ENCODE measurements at places on chromosomes 6 and 20.
A peak's percentile ranks its signal among the peaks of the same experiment; 100 is the strongest.

GRCh38 chr6:32079566-32080290, 29.4 kb downstream of the TNXB start:
- DNase-seq: no peak

DNA sequence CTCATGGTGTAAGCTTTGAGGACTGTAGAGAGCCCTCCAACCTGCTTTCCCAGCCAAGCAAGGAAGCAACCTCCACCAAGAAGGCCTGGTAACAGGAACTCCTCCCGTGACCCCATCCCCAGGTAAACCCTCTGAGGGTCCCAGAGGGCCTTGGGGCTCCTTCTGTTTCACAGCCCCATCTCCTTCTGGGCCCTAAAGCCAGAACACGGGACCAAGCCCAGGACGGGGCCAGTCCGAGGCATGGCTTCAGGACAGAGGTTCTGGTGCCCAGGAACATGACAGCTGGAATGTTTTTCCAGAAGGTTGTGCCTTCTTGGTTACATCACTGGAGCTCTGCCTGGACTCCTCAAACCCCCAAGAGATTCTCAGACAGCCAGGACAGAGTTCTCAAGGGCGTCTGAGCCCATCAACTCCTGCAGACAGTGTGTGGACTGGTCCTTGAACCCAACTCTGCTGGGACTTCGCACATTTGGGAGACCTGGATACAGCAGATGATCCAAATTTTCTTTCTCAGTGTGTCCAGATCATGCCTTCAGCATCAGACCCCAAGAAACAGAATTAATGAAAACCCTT, 43.1 kb downstream of the RRBP1 start:
- no peak for DNase-seq

DNA sequence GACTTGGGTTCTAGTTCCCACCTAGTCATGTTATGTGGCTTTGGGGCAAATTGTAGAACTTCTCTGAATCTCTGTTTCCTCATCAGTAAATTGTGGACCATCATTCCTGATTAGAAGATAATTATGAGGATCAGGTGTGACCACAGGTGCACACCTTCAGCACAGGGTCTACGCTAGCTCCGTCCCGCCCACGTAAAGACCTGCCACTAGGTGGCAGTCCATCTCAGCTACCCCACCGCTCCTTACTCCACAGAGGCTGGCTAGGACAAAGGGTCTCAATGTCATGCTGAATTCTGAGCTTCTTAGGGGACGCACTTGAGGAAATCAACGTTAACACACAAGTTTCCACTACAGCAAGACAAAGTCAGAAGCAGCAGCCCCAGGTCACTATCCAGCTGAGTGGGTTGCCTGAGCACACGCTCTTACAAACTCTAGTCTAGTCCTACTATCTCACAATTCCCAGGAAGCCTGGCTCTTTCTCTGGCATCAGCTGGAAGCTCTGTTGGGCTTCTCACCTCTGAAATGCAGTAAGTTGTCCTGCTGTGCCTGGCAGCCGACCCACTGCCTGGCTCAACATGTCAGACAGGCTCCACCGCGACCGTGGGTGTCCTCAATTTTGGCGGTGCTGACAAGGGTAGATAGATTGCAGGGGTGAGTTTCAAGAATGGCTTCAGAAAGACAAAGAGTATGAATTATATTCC, 2.0 kb upstream of the PLCG1 start:
- no peak for DNase-seq

- DNase-seq: no peak
These were observed 5.6 kb upstream of the ZNF831 start for GRCh38 chr20:59157961-59158541.

DNA sequence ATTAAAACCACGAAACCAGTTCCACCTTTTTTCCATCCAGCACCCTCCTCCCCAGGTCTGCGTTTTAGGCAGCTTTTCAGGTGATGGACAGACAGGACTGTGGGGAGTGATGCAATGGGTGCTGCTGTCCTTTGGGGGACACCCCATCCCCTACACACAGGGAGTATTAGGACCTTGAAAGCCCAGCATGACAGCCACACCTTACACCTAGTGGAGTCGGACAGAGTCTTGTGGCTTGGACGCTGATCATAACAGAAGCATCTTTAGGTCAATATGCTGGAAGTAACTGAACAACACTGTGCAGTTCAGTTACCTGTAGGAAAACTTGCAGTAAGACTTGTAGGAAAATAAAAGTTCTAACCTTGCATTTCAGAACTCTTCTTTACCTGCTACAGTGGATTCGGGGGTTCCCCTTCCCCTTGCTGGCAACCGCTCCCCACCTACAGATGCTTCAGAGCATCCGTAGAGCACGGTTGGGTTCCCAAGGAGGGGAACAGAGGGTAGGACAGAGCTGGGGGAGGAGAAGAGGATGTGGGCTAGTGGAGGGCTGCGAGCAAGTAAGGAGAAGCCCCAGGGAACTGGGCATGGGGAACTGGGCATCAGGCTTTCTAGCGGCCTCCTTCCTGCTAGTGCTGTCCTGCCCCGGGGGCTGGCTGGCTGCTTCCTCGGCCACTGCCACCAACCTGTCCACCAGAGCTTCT, 31.7 kb downstream of the PLEKHG1 start:
- no peak for DNase-seq

- no peak for DNase-seq
These were observed 194.1 kb downstream of the RIMS1 start for GRCh38 chr6:72080260-72080941.

DNA sequence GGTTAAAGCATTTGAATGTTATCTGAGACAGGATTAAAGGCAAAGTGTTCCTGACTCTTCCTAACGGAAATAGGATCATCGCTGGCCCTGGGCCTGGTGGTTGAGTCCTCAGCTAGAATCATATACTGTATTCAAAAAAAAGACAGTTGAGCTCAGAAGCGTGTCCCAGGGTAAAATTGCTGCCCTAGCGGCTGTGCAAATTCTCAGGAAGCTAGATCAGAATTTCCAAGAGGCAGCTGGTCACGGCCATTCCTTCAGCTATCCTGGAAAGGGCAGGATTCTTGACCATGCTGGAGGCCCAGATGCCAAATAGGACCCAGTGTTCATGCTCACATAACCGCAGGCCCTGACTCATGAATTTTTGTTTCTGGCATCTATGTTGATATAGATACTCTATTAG, 67.4 kb downstream of the STMND1 start:
- DNase-seq: no peak

GRCh38 chr6:5249451-5250122, 11.2 kb downstream of the LYRM4 start:
- no peak for DNase-seq

- no peak for DNase-seq
These were observed 81.5 kb downstream of the SULF2 start for GRCh38 chr20:47703748-47704147.

- no peak for DNase-seq
These were observed 277.1 kb downstream of the SYNE1 start for GRCh38 chr6:152360034-152360433.

DNA sequence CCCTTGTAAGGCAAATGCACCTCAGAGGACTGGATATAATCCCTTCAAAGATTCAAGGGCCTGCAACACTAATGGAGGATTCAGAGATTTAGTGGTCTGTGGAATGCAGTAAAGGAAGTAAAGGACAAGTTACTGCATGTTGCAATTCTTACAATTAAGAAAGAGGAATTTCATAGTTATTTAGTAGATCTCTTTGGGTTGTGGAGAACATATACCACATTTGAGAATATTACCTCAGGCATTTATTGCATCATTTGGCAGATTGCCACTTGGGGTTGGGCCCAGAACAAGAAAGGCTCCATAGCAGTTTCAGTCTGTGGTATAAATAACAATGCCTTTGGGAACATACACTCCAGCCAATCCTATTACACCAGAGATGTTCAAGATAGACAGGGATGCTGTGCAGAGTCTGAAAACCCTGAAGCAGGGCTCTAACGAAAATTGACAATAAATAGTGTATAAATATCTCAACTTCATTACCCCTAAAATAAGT, 20.9 kb upstream of the EPM2A start:
- DNase-seq: peak; percentile 88

- no peak for DNase-seq
These were observed 11.2 kb downstream of the SIRPB2 start for GRCh38 chr20:1479831-1480595.

GRCh38 chr6:138428944-138429598, 25.0 kb downstream of the HEBP2 start:
- peak; percentile 24 for DNase-seq

GRCh38 chr6:27772261-27773001, 139.8 kb downstream of the OR2B2 start:
- DNase-seq: peak; percentile 37

DNA sequence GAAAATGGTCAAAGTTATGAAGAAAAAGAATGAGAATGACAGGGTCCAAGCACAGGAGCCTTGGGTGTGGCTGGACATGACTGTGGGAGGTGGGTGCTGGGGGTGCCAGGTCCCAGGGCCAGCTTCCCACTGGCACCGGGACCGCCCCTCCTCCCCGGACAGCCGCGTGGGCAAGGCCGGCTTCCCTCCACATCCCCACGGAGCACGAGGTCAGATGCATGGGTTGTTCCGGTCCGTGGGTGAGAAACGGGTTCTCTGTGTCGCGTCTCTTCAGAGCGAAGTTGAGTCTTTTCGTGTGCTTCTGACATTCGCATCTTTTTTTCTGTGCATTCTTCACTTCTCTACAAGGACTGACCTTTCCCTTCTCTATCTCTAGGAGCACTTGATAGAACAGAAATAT, 30.1 kb downstream of the KIF25 start:
- no peak for DNase-seq

- DNase-seq: no peak
These were observed 51.4 kb upstream of the NUP153 start for GRCh38 chr6:17758119-17758518.

GRCh38 chr20:1150968-1151367, 32.6 kb downstream of the PSMF1 start:
- DNase-seq: no peak

- no peak for DNase-seq
These were observed 47.0 kb downstream of the ZDHHC14 start for GRCh38 chr6:157427969-157428368.

DNA sequence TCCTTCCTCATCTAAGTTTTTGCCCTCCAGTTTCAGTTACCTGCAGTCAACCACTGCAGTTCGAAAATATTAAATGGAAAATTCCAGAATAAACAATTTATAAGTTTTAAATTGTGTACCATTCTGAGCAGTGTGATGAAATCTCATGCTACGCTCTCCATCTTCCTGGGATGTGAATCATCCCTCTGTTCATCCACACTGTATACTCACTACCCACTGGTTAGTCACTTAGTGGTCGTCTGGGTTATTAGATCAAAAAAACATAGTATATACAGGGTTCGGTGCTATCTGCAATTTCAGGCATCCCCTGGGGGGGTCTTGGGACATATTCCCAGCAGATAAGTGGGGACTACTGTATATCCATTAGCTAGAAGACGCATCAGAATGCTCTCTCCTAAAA, 151.9 kb upstream of the SLC22A16 start:
- DNase-seq: peak; percentile 29

DNA sequence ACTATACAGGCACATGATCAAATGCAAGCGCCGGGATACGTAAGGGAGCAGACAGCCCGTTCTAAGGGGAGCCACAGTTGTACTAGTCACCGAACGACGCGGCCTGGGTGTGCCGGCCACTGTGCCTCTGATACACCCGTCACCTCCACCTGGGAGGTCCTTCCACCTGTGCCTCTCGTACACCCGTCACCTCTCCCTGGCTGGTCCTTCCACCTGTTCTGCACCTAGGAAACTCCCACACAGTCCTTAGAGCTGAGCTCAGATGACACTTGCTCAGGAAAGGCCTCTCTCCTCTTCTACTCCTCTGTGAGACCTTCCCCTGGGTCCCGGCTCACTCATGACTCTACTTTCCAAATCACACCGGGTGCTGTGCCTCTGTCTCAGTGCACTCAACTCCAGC, 245.0 kb downstream of the TTLL2 start:
- DNase-seq: no peak

GRCh38 chr6:108193131-108193530, 27.3 kb downstream of the NR2E1 start:
- DNase-seq: no peak

DNA sequence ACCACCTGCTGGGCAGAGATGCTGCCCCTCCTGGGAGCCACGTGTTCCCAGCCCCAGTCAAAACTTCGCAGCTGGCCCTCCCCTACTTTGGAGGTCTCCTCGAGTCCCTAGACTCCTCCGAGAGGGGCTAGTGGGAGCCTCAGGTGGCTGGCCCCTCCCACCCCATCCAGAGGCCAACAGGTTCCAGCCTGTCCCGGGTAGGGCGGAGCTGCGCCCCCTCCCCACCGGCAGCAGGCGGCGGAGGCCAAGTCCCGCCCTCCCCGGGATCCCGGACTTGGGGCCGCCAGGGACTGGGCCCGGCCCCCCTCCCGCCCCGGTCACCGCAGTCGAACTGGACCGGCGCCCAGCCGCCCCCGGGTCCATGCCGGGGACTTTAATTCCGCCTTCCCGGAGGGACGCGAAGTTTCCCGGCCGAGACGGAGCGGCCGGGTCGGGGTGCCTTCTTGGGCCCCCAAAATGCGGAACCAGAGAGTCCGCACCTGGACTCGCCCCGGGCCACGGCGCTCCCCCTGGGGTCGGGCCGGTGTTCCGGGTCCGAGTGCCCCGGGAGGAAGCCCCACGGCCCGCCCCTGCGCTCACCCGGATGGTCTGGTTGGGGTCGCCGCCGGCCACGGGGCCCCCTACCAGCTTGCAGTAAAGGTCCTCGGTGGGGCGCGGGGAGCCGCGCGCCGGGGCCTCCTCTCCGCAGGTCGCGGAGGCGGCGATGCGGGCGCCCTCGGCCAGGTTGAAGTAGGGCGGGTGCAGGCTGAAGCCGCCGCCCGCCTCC, 559 bp downstream of the LAMA5 start:
- no peak for DNase-seq

GRCh38 chr6:150280703-150281102, 88.1 kb upstream of the IYD start:
- no peak for DNase-seq

- DNase-seq: no peak
These were observed 73.5 kb downstream of the ZFP64 start for GRCh38 chr20:52118016-52118623.

DNA sequence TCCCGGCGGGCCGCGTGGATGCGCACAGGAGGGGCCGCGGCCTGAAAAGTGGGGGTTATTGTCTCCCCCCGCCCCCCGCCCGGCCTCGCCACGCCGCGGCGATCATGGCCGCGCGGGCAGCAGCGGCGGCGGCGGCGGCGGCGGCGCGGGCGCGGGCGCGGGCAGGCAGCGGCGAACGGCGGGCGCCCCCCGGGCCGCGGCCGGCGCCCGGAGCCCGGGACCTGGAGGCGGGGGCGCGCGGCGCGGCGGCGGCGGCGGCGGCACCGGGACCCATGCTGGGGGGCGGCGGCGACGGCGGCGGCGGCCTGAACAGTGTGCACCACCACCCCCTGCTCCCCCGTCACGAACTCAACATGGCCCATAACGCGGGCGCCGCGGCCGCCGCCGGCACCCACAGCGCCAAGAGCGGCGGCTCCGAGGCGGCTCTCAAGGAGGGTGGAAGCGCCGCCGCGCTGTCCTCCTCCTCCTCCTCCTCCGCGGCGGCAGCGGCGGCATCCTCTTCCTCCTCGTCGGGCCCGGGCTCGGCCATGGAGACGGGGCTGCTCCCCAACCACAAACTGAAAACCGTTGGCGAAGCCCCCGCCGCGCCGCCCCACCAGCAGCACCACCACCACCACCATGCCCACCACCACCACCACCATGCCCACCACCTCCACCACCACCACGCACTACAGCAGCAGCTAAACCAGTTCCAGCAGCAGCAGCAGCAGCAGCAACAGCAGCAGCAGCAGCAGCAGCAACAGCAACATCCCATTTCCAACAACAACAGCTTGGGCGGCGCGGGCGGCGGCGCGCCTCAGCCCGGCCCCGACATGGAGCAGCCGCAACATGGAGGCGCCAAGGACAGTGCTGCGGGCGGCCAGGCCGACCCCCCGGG, 637 bp downstream of the ARID1B start:
- no peak for DNase-seq

Measured in AG04449 (cell line).